ENCODE measurements at places on chromosomes 2 and 18. TPM values are rescaled to one million over a fixed set of nuclear protein-coding genes. Genes with fewer than 3 reads are reported as not detected.

DNA sequence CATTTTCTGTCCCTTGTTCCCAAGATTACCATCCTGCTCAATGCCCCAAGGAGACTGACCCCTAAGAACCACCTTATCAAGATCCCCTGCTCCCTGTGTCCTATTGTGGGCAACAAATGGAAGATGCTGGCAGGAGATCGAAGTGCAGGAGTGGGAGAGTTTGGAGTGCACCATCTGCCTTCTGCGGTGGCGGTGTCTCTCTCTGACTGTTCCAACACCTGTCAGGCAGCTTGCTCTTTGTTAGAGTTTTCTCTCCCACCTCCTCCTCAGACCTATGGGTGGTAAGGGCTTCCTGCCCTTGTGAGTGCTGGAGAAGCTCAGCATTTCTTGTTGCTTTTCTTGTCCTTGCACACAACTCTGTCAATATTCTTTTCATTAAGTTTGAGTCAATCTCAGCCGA, 64.1 kb upstream of the SPHKAP start:
- no peak overlapping the region for H3K4me3 ChIP-seq
- no peak overlapping the region for H3K27ac ChIP-seq
- no peaks in the 10 kb centered on the region for H3K36me3 ChIP-seq
- no peak for DNase-seq
- H3K4me1 ChIP-seq = no peaks in the 10 kb centered on the region

GRCh38 chr2:230512955-230513748, 97.2 kb downstream of the SP100 start:
- H3K27me3 ChIP-seq = no peaks in the 10 kb centered on the region
- no peak overlapping the region for H3K4me3 ChIP-seq
- no peak overlapping the region for H3K27ac ChIP-seq
- H3K4me1 ChIP-seq = no peaks in the 10 kb centered on the region

Gene SDC1
- not detected for total RNA-seq

- no peak for DNase-seq
- no peak overlapping the region for H3K4me3 ChIP-seq
- H3K36me3 ChIP-seq = no peaks in the 10 kb centered on the region
- no peaks in the 10 kb centered on the region for H3K4me1 ChIP-seq
- no peaks in the 10 kb centered on the region for H3K27me3 ChIP-seq
Measured at GRCh38 chr18:48754993-48755473, 195.7 kb downstream of the SMAD7 start.

DNA sequence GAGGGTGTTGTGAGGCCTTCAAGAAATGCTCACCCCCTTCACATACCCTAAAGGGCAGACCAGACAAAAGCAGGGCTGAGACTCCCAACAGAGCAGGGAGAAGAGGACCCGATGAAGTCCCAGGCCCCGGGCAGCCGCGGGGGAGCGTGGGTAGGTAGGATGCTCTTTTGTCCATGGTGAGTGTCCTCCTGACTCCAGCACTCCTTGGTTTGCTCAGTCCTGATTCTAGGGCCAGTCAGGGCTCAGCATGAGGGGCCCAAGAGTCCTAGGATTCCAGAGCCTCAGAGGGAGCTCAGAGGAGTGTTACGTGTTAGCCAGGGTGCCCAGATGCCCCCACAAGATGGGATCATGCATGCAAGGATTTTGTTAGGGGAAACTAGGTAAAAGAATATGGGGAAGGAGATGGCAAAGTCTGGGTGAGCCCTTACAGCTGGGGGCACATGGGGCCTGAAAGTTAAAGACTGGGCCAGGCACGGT, 64.8 kb downstream of the SMAD7 start:
- H3K4me3 ChIP-seq = no peak overlapping the region
- no peaks in the 10 kb centered on the region for H3K27me3 ChIP-seq
- H3K27ac ChIP-seq = peak overlapping the region; percentile 89
- H3K4me1 ChIP-seq = peaks cover 8% of the 10 kb centered on the region
- DNase-seq = no peak
- peaks cover 3% of the 10 kb centered on the region for H3K36me3 ChIP-seq

Gene BABAM2
- total RNA-seq = 44.8 TPM

Gene SIX2
- total RNA-seq = not detected

DNA sequence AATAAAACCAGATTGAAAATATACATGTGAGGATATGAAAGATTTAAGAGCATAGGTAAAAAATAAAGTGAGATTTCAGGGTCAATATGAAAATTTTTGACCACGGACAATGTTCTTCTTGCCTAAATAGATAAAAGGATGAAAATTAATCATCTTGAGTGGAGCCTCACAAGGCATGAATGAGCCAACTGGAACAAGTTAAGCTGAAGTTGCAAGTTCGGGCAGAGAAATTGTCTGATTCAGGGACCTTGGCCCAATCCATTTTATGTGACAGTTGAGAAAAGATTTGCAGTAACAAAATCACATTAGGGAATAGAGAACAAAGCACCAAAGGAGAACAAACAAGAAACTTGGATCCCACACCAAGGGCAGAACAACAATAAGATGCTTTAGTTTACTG, 305.3 kb downstream of the TMX3 start:
- H3K36me3 ChIP-seq = no peaks in the 10 kb centered on the region
- no peaks in the 10 kb centered on the region for H3K27me3 ChIP-seq
- H3K4me3 ChIP-seq = no peak overlapping the region
- H3K4me1 ChIP-seq = no peaks in the 10 kb centered on the region
- no peak overlapping the region for H3K27ac ChIP-seq

GRCh38 chr2:241620419-241620769, 16.6 kb downstream of the THAP4 start:
- H3K27ac ChIP-seq = peak overlapping the region; percentile 24
- peaks cover 33% of the 10 kb centered on the region for H3K4me1 ChIP-seq
- H3K27me3 ChIP-seq = no peaks in the 10 kb centered on the region
- no peak overlapping the region for H3K4me3 ChIP-seq
- no peak for DNase-seq

Gene RPL31
- 1,930 TPM for total RNA-seq

DNA sequence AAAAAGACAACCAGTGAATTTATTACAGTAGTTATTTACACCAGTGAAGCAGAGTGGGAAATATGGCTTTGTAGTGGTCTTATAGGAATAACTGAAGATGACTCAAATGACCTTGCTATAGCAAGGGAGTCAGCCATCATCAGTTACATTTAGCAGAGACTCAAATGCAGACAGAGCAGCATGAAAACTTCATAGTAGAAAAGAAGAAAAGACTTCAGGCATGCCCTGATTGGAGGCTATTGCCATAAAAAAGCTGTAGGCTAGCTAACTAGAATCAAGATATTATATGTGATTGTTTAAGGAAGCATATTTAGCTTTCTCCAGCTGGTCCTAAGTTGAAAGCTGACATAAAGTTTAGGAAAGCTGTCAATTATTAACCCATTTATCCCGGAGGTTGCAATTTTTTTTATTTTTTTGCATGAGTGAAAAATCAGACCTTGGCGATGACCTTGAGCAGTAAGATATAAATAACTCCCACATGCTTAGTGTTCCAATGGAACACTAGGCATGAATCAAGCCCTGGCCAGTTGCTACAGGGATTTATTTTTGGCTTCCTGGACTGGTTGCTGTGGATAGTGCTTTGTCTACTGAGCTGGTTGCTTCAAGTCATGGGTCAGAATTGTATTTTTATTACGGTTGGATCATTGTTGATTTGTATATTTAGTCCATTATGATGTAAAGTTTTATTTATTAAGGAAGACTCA, 675.6 kb upstream of the VRK2 start:
- H3K27ac ChIP-seq = no peak overlapping the region
- H3K4me3 ChIP-seq = no peak overlapping the region
- H3K36me3 ChIP-seq = no peaks in the 10 kb centered on the region
- no peaks in the 10 kb centered on the region for H3K4me1 ChIP-seq
- H3K27me3 ChIP-seq = no peaks in the 10 kb centered on the region
- DNase-seq = no peak

GRCh38 chr2:63124218-63124617, 73.6 kb downstream of the OTX1 start:
- H3K4me1 ChIP-seq = no peaks in the 10 kb centered on the region
- no peak for DNase-seq
- no peaks in the 10 kb centered on the region for H3K36me3 ChIP-seq
- no peaks in the 10 kb centered on the region for H3K27me3 ChIP-seq
- no peak overlapping the region for H3K27ac ChIP-seq

DNA sequence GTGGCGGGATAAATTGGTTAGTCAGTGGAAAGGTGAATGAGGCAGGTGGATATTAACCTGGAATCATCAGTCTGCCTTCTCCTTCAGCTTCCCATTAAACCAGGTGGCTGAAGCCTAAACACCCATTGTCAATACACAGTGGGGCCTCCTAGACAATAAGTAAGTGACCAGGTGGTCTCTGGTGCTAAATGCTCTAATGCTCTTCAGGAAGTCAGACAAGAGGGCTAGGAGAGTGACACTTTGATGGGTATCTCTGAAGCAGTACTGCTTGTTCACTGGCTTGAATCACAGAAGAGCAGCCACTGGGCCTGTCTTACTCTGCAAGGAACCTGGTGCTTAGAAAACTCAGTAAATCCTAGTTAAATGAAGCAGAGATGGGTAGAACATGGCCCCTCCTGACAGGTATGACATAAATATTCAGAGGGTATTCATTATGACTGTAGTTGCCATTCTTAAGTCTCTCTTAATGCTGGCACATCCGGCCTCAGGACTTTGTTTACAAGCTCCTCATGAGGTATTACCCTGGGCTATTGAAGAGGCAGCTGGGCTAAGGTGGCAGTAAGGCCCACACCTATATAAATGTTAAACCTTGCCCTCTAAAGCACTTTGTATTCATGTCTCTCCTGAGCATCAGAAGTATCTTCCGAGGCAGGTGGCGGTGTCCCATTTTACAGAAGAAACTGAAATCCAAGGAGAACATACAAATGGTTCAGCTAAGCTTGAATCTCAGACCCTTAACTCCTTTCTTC, 104.9 kb downstream of the NCK2 start:
- H3K4me1 ChIP-seq = peaks cover 47% of the 10 kb centered on the region
- H3K36me3 ChIP-seq = peaks cover under 1% of the 10 kb centered on the region
- peak overlapping the region; percentile 81 for H3K27ac ChIP-seq
- no peak for DNase-seq
- no peak overlapping the region for H3K4me3 ChIP-seq

DNA sequence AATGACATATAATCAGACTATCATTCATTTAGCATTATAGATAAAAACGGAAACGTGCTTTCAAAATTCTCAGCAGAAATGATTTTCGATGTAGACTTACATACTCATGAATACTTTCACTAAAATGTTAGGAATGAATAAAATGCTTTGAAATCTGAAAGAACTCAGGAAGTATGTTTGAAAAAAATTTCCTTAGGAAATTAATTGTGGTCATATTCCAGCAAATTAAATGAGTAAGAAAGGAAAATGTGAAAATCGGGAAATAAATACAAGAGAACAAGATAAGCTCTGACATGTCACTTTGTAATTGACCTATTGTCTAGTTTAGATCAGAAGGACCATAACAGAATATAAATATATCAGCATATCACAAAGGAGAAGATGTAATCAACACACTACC, 981.0 kb upstream of the CDH2 start:
- no peak overlapping the region for H3K4me3 ChIP-seq
- no peaks in the 10 kb centered on the region for H3K36me3 ChIP-seq
- H3K27ac ChIP-seq = no peak overlapping the region
- no peak for DNase-seq
- no peaks in the 10 kb centered on the region for H3K4me1 ChIP-seq
- H3K27me3 ChIP-seq = no peaks in the 10 kb centered on the region
